ENCODE measurements at places on chromosomes 6 and 20.

GRCh38 chr6:148389086-148389485, 46.4 kb downstream of the SASH1 start:
- no peak for DNase-seq

GRCh38 chr20:59125332-59125731, 38.3 kb upstream of the ZNF831 start:
- DNase-seq = no peak

- DNase-seq = peak; percentile 20
These were observed 97.9 kb upstream of the NEDD9 start for GRCh38 chr6:11330413-11330760.

GRCh38 chr6:11200356-11200755, 32.1 kb downstream of the NEDD9 start:
- DNase-seq = no peak

- DNase-seq = no peak
These were observed 128.2 kb upstream of the PTPN1 start for GRCh38 chr20:50381771-50382593.

- DNase-seq = no peak
These were observed 525.2 kb downstream of the PKHD1 start for GRCh38 chr6:51562198-51562597.

DNA sequence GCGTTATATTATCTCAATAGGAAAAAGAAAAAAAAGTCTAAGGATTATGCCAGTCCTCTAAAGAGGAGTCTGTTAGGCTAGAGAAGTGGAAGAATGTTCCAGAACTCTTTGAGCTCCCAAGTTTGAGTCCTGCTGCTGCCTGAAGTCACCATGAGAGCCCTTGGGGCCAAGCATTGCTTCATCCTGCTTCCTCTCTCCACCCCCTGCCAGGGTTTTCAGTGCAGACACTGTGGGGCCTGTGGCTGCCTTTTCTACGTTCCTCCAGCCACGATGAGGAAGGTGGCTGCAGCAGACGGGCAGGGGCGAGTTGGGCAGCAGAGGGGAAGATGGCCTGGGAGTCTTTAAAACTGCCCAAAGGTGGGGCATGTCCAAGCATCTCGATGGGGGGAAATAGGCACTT, 214.4 kb upstream of the KCNG1 start:
- no peak for DNase-seq
